Activated CD4-positive, alpha-beta T cell treated with anti-CD3 and anti-CD28 coated beads, Interleukin-2, amount 50 U/mL, for 24 hours (primary cell): ENCODE measurements at places on chromosomes 3 and 15.

DNA sequence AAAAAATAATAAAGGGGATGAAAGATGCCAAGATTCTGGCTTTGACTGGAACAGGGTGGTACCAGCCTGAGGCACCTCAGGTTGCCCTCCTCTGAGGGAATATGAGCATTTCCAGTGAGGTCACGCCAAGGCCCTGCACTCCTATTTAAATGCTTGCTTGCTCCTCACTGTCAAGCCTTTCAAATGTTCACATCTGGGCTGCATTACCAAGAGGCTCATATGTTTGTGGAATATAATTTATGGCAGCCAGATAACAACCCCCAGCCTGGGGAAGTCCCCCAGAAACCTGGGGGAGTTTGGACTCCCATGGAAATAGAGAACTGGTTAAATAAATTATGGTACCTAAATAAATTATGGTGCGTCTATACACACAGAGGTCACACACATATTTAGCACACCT is 88.4 kb downstream of the FRMD4B start:
- no peak for DNase-seq

GRCh38 chr15:48798319-48798718 is 12.6 kb downstream of the CEP152 start:
- DNase-seq, result no peak

DNA sequence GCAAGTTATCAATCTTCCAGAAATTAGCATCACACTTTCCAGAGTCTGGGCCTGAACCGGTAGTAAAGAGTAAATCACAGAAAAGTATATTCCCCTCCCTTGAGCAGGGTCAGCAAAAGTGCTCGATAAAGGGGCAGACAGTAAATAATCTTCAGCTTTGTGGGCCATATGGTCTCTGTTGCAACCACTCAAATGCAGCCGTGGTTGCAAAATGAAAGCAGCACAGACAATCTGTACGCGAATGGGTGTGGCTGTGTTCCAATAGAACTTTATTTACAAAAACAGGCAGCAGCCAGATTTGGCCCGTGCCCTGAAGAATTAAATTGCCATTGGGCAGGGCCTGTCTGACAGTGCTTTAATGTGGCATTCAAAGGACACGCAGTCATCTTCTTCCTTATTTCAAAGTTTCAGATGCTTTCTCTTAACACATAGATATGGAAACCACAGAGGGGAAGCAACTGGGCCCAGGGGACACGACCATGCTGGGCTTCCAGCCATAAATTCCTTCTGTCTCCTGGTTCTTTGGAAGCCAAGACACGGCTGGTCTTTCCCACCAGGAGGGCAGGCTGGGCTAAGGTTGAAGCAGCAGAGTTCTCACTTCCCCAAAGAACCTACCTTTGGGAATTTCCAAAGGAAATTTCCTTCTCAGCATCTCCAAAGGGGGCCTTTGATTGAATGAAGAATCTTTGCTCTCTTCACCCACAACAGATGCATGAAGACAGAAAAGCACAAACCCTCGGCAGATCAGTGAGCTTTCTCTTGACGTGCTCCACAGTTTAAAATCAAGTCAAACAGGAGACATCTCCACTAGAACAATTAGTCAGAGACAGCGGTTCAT is 489.8 kb upstream of the PROK2 start:
- no peak for DNase-seq

DNA sequence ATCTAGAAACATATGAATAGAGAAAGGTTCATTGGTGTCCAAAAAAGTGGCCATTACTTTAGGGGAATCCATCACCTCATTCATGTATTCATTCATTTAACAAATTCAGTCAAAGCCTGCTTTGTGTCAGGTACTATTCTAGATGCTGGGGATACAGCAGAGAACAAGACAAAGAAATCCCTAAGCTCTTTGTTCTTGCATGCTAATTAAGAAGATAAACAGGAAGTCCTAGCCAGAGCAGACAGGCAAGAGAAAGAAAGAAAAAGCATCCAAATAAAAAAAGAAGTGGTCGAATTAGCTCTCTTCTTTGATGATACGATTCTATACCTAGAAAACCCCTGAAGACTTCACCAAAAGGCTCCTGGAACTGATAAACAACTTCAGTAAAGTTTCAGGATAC is 12.4 kb upstream of the ZMAT3 start:
- no peak for DNase-seq

DNA sequence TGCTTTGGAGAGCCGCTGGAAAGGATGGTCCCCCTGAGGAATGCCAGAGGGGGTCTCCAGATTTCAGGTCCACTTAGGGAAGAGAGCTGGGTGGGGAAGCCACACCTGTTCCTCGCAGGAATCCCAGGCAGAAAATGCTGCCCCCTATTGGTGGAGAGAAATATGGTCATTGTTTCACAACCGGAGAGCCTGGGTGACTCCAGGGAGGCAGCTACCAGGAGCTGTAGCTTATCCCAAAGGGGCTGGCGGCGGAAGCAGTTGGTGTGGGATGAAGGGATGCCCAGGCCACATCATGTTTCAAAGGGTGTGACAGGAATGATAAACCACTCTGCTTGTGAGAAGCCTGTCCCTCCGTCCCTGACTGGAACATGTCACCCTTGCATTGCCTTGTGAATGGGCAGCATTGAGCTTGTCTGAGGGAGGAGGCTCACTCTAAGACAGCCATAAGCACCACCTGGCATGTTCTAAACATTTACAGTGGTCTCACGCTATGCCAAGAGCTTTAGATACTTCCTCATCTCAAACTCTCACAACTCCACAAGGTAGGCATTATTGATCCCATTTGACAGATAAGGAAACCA is 34.5 kb downstream of the POMGNT2 start:
- no peak for DNase-seq
